GM12864 (cell line): ENCODE measurements at places on chromosomes 2 and 18.
A peak's percentile ranks its signal among the peaks of the same experiment; 100 is the strongest.

DNA sequence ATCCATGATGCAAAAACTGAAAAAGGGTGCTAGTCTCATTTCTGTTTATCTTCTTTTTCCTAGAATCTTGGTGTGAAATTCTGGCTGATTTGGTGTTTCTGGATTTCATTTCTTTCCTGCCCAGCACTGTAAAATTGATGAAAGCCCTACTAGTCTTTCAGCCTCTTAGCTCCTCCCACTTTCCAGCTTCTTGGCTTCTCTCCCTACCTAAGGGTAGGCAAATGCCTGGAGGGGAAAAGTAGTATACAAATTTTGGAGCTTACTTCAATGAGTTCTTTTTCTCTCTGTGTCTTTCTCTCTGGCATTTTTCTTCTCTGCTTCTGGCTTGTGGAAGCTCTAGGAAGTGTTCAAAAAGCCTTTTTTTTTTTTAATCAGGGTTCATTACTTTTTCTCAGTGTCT is 160.5 kb downstream of the XIRP2 start:
- no peak for DNase-seq

- no peak for DNase-seq
These were observed 1229.4 kb upstream of the FAM98A start for GRCh38 chr2:34828481-34828880.

DNA sequence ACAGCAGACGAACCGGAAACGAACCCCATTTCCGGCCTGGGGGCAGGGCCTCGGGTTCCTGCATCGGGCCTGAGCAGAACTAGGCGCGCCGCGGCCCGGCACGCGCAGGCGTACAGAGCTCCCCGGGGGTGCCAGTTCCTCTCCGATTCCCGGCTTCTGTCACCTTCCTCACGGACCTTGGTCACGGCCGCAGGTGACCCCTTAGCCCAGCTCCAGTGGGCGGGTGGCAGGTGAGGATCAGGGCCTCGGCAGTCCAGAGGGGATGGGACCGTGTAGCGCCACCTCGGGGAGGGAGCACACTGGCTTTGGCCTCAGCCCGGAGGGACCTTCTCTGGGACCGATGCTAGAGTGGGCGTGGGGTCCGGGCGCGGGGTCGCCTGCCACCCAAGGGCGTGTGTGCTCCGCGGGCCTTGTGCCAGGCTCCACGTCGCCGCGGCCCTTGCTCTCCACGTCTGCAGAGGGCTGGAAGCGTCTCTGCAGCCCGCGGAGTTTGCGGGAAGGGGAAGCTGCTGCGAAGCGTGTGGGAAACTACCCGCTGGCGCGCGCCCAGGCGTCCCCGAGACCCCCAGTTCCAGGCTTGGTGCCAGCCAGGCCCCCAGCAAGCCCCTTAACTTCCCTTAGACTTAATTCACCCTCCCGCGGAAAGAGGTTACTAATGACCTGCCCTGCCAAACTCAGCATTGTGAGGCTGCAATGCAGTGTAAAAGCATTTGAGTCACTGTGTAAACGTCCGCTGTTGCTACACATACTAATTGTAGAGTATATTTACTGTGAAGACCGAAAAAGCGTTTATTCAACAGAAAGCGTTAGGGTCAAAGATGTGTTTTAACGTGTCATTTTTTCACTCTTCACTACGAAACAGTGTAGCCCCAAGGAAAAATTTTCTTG is at the start of gene TRAPPC12:
Gene TRAPPC12, plus strand, starts transcription at position 48 of the 888 bp plus-strand sequence. CDS start 7,930 bp downstream, outside the sequence.
- DNase-seq: peak; percentile 82

DNA sequence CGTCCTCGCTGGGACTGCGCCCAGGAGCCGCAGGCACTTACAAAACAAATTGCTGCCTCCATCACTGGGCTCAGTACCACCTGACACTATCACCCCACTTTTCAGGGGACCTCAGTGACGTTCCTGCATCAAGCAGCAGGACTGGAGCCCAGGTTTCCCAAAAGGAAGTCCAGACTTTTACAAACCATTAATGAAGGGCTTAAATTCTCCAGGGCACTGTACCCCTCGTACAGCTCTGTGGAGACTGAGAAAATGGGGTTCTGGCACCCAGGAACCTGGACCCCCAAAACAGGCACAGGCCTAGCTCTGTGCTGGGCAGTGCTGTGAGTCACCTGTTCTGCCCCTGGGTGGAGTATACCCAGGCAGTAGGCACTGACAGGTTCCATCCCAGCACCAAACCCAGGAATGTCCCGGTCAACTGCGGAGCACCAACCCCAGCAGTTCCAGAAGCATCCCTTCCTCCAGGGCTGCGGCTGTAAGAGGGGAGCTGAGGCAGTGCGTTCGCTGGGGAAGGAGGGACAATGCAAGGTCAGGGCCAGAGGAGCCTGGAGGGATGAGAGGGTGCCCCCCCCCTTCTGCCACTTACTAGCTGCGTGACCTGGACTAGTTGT is 24.6 kb upstream of the NOTO start:
- DNase-seq: no peak

DNA sequence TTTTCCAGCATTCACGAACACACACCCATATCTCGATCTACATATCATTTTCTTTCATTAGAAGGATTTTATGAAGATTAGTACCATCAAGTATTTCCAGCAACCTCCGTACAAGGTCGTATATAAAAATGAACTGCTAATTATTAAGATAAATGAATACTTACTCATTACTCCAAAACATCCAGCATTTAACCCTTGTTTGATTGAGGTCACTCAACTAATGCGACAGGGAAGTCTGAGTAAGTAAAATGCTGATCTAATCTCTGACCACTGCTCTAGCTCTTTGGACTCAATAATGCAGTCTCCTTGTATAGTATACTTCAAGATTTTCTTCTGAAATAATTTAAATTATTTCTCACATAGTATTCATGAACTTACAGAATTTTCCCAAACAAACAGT is 2.0 kb downstream of the ABHD3 start:
- no peak for DNase-seq
